ENCODE measurements at places on chromosomes 13 and 19.
A peak's percentile ranks its signal among the peaks of the same experiment; 100 is the strongest.

DNA sequence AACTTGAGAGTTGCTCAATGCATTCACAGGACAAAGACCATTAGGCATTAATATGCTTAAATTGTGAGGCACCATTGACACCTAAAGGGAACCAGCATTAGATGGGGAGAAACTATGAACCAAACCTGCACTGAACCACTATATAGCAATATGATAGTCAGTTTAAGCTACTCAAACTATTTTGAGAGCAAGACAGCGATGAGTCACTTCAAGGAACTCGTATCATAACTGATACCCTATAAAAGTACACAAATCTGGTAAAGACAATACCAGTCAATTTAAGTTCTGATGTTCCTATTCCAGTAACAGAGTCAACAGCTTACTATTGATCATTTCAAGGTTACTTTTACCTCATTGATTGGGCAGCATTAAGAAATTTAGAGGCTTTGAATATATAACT is 151.3 kb upstream of the ATXN8OS start:
- no peak for DNase-seq

DNA sequence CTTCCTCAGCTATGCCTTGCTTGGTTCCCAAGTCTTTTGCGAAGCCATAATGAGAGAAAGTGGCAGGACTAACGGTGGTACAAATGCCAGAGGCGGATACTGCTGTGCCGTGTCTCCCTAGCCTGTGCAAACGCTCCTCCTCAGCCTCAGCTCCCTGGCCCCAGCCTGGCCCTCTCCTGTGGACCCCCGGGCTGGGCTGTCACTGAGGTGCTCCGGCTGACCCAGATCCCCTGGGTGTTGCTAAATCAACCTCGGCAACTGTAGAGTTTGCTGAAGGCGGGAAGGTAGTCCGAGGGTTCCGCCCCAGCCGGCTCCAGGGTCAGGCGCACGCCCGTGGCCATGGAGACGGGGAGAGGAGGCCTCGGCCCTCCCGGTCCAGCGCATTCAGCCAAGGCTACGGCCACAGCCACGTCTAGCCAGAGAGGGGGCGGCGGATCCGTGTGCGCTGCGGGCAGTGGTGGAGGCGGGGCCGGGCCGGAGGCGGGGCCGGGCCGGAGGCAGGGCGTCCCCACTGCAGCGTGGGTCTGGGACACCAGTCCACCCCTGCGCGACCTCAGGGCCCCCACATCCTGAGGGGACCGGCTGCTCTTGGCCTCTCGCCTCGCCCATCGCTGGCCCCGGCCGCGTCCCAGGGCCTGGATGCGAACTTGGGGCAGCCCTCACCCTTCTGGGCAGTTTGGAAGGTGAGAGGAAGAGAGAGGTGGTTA is 16.4 kb upstream of the ZNF492 start:
- DNase-seq, result no peak

DNA sequence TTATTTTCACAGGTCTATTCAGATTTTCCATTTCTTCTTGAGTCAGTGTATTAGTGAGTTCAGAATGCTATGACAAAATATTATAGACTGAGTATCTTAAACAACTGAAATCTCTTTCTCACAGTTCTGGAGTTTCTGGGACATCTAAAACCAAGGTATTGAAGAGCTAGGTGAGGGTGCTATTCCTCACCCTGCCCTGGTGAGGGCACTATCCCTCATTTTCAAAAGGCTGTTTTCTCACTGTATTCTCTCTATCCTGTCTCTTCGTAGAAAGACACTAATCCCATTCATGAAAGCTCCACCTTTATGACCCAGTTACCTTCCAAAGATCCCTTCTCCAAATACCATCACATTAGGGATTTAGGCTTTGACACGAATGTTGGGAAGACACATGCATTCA is 1617.1 kb downstream of the PCDH9 start:
- no peak for DNase-seq

DNA sequence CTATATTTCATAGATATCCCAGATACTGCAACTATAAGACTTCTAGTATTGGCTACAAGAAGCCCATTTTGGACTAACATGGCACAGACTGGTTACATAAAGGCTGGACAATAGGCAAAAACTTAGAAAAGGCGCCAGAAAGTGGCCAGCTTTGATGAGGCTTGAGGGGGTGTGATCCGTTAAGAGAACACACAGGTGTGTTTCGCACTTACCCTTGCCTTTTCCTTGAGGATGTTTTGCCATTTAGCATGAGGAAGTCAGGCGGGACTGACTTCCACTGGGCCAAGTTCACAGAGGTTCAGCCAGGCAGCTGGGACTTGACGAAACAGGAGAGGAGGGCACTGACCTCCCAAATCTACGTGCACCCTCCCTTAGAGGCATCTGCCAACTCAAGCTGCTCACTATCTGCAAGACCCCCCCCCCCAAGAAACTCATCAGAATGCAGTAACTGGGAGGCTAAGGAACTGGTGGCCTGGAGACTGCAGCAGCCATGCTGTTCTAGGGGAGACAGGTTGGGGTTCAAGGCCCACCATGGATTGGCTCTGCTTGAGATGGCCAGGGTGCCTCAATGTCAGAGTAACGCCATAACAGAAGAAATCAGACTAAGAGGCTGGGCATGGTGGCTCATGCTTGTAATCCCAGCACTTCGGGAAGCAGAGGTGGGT is 4.5 kb upstream of the LIN7B start:
- DNase-seq, result no peak

DNA sequence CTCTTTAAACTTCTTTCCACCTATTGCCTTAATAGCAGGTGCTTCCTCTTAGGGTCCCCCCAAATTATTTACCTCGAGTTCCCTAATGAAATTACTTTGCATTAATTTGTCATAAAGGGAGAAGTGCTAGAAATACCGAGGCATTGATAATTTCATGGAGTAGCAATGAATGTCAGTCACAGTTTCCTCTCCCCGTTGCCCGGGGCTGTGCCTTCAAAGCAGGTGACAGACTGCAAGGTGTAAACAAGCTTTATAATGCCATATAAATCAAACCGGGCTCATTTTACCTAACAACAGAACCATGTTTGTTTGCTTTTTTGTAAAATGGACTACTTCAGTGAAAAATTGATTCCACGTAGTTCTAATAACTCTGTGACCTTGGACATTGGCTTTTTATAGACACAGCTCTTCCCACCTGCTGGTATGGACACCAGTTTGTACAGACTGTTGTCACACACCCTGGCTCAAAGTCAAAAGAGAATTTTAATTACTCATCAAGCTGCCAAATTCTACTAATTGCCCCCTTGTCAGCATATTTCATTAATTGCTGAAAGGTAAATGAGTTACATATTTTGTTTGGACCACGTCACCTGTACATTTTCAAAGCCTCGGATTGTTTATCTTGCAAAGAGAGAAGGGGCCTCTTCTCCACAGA is 171.1 kb downstream of the STK24 start:
- DNase-seq, result no peak

DNA sequence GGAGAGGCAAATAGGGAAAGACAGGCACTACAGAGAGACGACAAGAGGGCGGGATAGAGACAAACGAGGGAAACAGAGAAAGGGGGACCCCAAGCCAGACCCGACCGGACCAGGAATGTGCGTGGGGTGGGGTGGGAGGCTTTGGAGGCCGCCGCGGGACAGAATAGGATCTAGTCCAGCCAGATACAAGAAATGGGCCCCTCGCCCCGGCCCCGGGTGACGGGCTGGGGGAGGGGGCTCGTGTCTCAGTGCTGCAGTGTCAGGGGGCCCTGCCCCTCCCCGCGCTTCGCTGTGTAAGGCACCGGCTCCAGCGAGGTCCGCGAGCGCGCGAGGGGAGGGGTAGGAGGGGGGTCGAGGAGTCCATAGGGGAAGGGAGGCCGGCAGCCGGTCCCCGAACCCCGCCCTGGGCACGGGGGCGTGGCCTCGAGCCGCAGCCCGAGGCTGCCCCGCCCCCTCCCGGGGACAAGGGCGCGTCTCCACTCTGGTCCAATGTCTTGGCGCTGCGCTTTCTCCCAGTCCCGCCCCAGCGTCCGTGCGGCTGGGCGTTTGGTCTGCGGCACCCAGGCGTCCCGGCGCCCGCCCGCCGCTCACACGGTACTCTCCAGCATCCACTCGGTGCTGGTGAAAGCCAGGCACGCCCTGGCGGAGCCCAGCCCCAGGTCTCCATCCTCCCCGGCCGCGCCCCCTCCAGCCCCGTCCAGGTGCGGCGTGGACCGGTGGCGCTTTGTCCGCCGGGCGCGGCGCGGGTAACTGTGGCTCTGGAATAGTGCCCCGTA is 11.0 kb downstream of the IFNL1 start:
- DNase-seq, result no peak

- DNase-seq, result no peak
Observed at GRCh38 chr13:111336666-111337065, 16.2 kb downstream of the TEX29 start.

DNA sequence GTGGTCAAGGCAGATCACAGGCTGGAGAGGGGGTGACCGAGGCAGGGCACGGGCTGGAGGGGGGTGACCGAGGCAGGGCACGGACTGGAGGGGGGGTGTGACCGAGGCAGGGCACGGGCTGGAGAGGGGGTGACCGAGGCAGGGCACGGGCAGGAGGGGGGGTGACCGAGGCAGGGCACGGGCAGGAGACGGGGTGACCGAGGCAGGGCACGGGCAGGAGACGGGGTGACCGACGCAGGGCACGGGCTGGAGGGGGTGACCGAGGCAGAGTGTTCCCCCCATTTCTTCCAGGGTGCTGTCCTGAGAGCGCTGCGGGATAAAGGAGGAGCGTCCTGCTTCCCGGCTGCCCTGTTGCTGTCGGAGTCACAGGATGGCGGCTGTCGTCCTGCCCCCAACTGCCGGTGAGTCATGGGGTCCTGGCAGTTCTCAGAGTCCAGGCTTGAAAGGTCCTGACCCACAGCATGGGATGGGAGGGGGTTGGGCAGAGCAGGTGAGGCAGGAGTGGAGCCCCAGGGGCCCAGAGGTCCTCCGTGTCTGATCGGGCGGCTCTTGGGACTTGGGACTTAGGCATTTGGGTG is 5.3 kb downstream of the ZNF557 start:
- no peak for DNase-seq

DNA sequence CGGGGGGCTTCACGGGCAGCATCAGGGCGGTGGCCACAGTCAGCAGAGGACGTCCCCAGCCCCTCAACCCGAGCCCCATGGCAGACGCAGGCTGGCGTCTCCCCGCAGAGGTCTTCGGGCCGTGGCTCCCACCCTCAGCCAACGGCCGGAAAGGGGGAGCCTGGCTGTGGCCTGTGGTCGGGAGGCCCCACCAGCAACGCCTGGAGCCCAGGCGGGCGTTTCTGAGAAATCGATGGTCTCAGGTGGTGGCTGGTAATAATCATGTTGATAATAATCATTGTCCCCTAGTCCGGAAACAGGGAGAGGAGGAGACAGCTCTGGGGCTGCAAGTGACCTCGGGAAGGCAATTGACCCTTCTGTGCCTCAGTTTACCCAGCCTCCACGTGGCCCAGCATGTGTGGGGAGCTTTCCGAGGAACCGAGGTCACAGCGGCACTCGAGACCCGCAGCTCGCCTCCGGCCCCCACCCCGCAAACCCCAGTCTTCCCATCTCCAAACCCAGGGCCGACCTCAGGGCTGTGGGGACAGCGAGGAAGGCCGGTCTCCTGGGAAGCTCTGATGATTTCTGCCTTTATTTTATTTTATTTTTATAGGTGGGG is at the start of gene PRSS57:
PRSS57 (minus strand) TSS at position 101 of the 598 bp plus-strand sequence; CDS start at position 79, 22 bp downstream.
- DNase-seq, result no peak

- DNase-seq, result no peak
Observed at GRCh38 chr19:30122431-30122830, 180.4 kb downstream of the URI1 start.

- no peak for DNase-seq
Observed at GRCh38 chr19:13817018-13817614, 21.9 kb downstream of the ZSWIM4 start.

DNA sequence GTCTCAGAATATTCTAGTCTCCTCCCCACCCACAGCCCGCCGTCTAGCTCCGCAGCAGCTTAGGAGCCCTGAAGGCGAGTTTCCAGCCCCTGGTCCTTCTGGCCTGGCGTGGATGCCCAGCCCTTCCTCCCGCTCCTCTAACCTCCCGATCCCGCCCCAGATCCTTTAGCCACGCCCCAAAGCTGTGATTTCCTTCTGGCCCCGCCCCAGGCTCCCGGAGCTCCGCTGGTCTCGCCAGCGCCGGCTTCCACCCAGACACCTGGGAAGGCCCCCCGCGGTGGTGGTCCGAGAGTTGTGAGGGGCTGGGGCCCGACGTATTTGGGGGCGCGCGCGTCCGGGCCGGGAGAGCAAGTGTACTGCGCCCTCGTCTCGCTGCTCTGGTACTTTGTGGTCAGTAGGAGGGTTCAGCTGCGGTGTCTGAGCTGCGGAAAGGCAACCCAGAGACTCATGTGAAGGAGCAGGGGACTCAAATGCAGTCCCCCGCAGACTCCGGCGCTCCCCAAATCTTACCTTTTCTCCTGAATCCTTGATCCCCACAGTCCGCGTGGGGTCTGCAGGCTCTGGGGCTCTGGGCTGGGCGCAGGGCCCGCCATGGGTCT is at the start of gene CGB7:
CGB7 (minus strand) TSS at position 114 of the 599 bp plus-strand sequence. CDS start 2,374 bp downstream, outside the sequence.
- DNase-seq, result peak; percentile 54

GRCh38 chr19:17107546-17108452 is 32.2 kb downstream of the MYO9B start:
- DNase-seq, result peak; percentile 97

- no peak for DNase-seq
Observed at GRCh38 chr13:49060678-49061387, 85.1 kb downstream of the FNDC3A start.

- DNase-seq, result no peak
Observed at GRCh38 chr13:24276861-24277260, 32.5 kb upstream of the C1QTNF9 start.
